Anterior cingulate cortex (tissue), 58 donors: ENCODE measurements at places on chromosomes 2 and 18.

DNA sequence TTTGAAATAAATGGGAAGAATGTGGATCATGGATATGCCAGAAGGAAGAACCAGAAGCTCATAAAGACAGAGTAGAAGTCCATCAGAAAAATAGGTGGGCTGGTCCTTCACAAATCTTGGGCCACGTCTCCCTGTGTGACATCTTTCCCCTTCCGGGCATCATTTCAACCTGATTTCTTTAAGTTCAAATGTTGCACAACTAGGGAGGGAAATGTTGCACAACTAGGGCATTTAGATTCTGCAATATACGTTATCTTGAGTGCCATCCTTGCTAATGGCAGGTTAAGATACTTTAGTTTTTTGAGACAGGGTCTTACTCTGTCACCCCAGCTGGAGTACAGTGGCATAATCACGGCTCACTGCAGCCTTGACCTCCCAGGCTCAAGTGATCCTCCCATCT, 129.6 kb downstream of the CERS6 start:
- no peak for DNase-seq

DNA sequence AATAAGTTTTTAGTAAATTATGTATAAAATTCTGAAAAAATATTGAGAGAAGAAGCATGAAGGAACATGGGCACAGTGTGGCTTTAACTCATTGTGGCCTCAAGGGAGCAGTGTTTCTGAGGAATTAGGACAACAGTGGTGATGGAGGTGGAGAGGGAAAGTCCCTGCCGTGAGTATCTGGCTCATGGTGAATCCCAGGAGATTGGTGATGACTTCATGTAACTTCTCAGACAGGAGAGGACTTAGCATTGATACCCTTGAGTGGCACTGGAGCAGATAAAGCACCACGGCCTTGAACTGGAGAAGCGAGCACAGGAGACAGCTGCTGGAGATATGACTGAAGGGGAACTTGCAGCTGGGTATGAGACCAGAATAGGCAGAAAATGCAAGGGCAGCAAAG, 35.0 kb upstream of the LRP1B start:
- DNase-seq = no peak

- DNase-seq = no peak
These were observed 105.5 kb downstream of the NRP2 start for GRCh38 chr2:205787761-205788160.

DNA sequence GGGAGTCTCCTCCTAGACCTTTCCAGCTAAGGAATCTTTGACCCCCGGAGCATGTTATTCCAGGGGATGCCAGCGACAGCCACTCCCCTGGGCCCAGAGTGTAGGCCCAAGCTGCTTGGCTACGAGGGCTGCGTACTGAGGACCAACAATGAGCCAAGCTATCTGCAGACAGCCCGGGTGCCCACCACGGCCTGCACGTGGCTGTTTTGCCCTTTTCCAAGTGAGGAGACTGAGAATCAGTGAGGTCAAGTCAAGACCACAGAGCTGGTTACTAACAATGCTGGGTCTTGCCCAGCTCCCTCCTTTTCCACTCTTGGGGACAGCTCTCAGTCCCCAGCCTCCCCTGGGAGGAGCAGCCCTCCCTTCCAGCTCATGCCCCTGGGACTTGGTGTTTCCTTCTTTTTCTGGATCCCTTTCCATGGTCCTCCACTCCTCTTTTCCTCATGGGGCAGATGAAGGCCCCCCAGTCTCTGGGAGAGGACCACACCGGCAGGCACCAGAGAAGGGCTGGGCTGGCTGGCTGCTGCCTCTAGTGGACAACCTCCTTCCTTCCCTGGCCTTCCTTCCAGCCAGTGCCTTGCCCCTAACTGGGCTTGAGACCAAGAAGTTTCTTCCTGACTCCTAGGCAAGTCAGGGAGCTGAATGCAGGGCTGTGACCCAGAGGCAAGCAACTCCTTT, 550 bp upstream of the MALL start:
- DNase-seq = no peak
